ENCODE measurements at places on chromosomes 4 and X.

DNA sequence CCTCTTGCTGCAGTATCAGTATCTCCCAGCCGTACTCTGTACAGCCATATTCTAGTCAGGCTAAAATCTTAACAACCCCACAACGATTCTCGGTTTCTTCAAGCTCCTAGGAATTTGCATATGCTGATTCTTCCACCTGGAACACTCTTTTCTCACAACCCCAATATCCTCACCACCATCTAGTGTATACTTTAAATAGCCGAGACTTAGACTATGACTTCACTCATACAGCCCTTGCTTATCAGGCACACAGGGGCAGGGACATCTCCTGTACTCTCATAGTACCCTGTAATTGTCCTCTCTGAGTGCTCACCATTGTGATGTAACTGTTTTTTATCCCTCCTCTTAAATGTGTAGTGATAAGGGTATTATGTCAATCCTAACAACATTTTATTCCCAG is 2126.4 kb upstream of the TENM3 start:
- DNase-seq: no peak

GRCh38 chrX:47145395-47146120 is 537 bp downstream of the RBM10 start:
- DNase-seq: no peak

- no peak for DNase-seq
These were observed 58.2 kb downstream of the TBC1D9 start for GRCh38 chr4:140697709-140698560.

- DNase-seq: no peak
These were observed 52.2 kb upstream of the FGF13 start for GRCh38 chrX:138763761-138764160.

DNA sequence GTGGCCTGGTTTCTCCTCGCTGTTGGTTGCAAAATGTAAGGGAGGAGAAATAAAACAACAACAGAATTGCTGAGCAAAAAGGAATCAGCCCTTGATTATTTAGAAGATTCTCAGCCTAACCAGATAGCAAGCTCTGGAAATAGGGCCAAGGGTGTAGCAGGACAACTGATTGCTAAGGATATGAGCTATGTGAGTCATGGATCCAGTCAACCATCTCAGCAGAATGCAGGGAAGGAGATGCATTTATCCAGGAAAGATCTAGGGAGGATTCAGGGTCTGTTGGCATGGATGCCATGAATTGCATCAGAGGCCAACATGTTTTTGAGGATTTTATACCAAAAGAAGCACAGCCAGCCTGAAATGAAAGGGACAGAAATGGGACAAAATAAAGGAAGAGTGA is 2.2 kb upstream of the XAGE3 start:
- no peak for DNase-seq

- DNase-seq: no peak
These were observed 96.6 kb downstream of the ADRA2C start for GRCh38 chr4:3862640-3863420.

DNA sequence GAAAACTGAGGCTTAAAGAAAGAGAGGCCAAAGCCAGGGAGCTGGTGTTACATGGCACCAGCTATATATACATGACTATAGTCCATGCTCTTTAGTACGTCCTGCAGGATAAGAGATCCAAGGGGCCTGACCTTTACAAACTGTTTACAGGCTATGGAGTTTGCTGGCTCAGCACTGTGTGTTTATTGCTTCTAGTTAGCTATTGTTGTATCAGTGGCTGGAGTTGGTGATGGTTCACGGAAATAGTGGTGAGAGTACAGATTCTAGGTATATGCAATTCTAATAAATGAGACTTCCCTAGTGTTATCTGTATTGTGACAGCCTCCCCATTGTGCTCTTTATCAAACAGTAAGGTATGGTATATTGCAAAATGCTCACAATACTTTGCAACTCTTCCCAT is 46.5 kb downstream of the REPS2 start:
- DNase-seq: no peak

- no peak for DNase-seq
These were observed 18.8 kb downstream of the SLC7A11 start for GRCh38 chr4:138223231-138223910.

- no peak for DNase-seq
These were observed 108.3 kb downstream of the CDS1 start for GRCh38 chr4:84691170-84691691.
